ENCODE measurements at places on chromosomes 11 and 22.
A peak's percentile ranks its signal among the peaks of the same experiment; 100 is the strongest.

DNA sequence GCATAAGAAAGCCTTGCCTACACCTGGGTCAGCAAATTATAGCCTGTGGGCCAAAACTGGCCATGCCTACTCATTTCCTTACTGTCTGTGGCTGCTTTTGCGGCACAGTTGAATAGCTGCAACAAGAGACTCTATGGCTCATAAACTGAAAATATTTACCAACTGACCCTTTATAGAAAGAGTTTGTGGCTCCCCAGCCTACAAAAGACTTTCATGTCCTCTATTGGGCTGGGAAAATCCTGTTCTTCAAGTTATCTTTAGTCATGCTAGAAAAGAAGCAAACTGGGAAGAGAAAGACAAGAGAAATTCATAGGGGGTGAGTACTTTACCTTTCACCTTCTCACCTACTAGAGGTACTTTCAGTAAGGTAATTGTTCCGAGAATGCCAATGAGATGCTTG lies 175.1 kb downstream of the SWAP70 start:
- DNase-seq = no peak

GRCh38 chr11:109794501-109794900 lies 298.7 kb upstream of the ZC3H12C start:
- DNase-seq = no peak

DNA sequence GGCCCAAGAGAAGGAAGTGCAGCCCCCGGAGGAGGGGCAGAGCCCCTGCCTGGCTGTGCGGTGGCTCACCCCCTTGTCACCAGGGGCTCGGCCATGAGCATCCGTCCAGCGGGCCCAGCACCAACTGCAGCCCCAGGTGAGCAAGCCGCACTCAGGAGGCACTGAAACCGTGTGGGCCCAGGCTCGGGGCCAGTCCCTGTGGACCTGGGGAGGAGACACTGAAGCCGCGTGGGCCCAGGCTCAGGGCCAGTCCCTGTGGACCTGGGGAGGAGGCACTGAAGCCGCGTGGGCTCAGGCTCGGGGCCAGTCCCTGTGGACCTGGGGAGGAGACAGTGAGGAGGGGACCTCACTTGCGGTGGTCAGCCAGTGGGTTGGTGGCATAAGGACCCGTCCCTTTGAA lies 13.9 kb downstream of the LSP1 start:
- DNase-seq = no peak

DNA sequence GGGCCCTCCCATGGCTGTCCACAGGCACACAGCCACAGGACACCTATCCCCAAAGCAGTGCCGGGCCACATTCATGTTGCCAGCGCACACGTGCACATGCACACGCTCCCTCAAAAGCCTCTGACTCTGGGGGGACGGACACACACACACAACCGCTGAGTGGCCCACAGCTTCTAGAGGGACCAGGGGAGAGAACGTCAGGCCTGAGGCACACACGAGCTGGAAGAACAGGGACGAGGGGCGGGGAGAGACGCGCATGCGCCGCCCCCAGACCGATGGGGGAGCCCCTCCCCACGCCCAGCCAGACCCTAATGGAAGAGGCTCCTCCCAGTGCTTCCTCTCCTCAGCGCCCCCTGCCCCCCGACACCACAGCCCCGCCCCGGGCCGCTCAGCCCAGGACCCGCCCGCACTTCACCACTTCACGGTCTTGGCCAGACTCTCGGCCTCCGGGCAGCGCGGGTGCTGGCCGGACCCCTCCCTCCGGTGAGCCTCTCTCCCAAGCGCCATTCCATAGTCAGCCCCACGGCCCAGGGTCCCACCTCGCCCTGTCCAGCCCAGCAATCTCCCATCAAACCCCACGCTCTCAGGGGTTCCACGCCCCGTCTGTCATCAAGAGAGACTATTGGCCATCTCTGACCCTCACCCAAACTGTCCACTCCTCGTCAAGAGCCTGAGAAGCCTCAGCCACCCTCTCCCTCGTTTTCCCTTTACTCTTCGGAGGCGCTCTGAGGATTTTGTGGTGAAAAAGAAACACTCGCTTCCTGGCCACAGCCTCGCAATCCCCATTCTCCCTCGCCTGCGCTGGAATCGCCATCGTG lies 11.7 kb downstream of the NRXN2 start:
- DNase-seq = no peak

GRCh38 chr22:17217179-17217578 lies 2.1 kb downstream of the ADA2 start:
- no peak for DNase-seq

GRCh38 chr11:83410605-83411565 lies 124.7 kb upstream of the CCDC90B start:
- DNase-seq = no peak

- no peak for DNase-seq
Measured at GRCh38 chr22:24134090-24134846, 47.0 kb upstream of the SUSD2 start.

DNA sequence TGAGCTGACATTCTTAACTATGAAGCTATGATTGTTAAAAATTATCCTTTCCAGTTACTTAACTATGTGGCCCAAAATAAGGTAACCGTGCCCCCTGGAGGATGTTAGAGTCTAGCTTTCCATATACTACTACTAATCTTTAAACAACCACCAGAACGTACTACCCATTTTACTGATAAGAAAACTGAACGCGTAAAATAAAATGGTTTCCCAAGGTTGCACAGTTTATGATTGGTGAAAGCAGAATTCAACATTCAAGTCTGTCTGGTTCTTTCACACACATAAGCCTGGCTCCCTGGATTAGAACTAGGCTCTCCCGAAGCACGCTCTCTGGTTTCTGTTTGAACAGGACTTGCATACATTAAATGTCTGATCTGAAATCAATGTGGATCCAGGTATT lies 437.8 kb upstream of the CCDC90B start:
- peak; percentile 7 for DNase-seq

- DNase-seq = no peak
Measured at GRCh38 chr11:94794287-94795168, 26.4 kb downstream of the AMOTL1 start.

- no peak for DNase-seq
Measured at GRCh38 chr11:105903113-105903512, 118.9 kb downstream of the MSANTD4 start.

- no peak for DNase-seq
Measured at GRCh38 chr22:47623763-47624148, 861.3 kb downstream of the TBC1D22A start.

GRCh38 chr11:4025967-4026324 lies 68.7 kb upstream of the RRM1 start:
- no peak for DNase-seq

- no peak for DNase-seq
Measured at GRCh38 chr22:27718186-27719035, 83.1 kb downstream of the MN1 start.

- DNase-seq = no peak
Measured at GRCh38 chr22:24271386-24271854, 789 bp downstream of the SPECC1L start.

DNA sequence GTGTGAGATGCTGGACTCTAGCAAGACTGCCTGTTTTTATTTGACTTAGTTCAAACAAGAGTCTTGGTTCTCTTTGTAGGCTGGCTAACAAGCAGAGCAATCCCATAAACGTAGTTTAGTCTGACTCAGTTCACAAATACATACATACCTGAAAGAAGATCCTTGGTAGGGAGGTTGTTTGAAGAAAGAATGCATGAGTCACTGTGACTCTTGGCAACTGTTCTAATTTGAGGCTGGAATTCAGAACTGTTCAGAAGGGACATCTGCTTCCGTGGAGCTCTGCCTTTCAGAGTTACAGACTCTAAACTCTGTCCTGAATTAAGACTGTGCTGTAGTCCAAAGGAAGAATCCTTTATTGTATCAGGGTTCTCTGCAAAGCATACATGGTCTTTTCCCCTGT lies 32.2 kb downstream of the C2CD3 start:
- no peak for DNase-seq

DNA sequence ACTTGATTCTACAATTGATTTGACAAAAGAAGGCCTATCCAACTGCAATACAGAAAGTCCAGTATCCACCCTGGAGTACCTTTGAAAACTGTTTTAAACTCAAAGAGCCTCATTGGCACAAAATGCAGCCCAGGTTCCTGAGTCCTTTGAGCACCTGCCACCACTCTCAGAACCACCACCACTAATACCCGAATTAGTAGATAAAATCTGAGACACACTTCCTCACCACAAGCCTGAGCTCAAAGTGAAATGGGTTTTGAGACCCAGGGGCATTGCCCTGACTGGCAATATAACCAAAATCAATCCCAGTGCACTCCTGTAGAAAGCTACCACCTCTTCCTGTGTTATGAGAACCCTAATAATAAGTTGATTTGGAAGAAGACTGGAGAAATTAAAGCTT lies 215.7 kb downstream of the CSNK2A3 start:
- DNase-seq = no peak

DNA sequence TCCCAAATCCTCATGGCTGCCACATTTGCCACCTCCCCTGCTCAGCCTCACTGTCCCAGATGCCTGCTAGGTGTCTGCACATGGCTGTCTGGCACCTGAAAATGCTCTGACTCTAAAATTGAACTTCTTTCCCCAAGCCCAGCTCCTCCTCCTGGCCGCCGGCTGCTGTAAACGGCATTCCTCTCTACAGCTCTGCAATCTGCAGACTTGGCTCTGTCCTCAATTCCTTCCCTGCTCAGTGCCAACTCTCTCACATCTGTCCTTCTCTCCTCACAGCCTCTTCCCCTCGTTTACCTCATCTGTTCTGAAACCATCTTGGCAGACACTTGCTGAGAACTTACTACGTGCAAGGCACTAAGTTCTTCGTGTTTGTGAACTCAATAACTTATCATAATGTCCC lies 169.4 kb upstream of the SYT13 start:
- DNase-seq = no peak

GRCh38 chr11:849951-850774 lies 7.5 kb downstream of the TSPAN4 start:
- DNase-seq = no peak

DNA sequence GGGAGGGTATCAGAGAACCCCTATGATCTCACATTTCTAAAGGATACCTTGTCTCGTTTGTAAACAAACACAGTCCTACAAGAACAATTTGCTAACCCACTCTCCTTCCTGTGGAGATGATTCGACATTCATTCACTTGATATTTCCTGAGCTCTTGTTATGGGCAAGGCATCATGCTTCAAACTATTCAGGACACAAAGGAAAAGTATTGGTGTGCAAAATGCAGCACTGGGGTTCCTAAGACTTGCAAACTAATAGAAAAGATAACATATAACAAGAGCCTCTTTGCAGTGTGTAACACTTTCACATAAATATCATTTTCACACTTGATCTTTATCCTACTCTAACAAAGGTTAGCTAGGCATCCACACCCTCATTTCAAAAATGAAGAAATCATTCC lies 211.5 kb upstream of the BLID start:
- DNase-seq = no peak

GRCh38 chr11:46252373-46252914 lies 25.0 kb upstream of the CREB3L1 start:
- DNase-seq = no peak

GRCh38 chr11:34451053-34451452 lies 12.3 kb downstream of the CAT start:
- DNase-seq = no peak

- no peak for DNase-seq
Measured at GRCh38 chr11:14617241-14618027, 26.2 kb upstream of the PDE3B start.

GRCh38 chr11:120702656-120703055 lies 191.1 kb downstream of the GRIK4 start:
- no peak for DNase-seq

DNA sequence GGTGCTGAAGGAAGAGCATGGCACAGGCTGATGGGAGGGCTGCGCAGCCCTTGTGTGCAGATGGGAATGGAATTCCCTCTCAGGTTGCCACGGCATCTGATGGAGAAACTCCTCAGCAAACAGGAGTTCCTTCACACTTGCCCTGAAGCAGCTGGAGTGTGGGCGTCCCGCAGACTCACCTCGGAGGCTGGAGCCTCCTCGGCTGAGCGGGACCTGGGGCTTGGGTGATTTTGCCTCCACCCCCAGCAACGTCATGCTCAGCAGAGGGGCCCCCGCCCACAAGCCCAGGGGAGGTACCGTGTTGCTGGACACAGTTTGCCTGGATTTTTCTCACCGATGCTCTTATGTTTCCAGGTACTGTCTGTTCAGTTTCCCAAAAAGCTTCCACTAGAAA lies 63.4 kb downstream of the MYO7A start:
- DNase-seq = no peak

- no peak for DNase-seq
Measured at GRCh38 chr11:77120571-77120970, 7.5 kb upstream of the MYO7A start.

- DNase-seq = no peak
Measured at GRCh38 chr11:43217849-43218248, 93.9 kb upstream of the API5 start.

DNA sequence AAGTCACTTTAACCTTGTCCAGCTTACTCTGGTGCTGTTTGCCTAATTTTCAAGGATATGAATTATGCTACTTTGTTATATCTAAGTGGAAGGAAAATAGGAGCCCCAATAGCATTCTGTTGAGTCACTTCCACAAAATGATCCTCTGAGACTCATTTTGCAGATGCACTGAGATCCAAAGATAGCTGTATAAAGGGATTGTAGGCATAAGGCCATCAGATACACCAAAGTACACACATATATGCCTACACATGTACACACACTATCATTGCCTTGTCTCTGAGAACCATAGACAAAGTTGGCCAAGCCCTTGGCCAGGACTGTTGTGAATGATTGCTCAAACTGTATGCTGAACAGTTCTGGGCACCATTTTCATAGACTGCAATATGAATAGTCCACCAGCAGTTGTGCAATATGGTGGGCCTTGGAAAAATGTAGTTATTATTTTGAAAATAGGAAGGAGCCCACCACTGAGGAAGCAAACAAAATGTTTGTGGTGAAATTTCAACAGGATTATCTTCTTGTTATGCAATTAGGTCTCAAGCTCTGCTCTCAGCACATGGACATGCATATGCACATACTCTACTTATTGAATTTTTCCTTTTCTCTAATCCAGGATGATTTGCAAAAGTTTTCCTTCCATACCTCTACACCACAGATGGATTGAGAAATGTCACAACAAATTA lies 186.0 kb upstream of the CTSC start:
- no peak for DNase-seq

- DNase-seq = no peak
Measured at GRCh38 chr22:30284666-30285065, 4.6 kb downstream of the CASTOR1 start.

GRCh38 chr11:47186700-47187695 lies 764 bp upstream of the PACSIN3 start:
- no peak for DNase-seq

DNA sequence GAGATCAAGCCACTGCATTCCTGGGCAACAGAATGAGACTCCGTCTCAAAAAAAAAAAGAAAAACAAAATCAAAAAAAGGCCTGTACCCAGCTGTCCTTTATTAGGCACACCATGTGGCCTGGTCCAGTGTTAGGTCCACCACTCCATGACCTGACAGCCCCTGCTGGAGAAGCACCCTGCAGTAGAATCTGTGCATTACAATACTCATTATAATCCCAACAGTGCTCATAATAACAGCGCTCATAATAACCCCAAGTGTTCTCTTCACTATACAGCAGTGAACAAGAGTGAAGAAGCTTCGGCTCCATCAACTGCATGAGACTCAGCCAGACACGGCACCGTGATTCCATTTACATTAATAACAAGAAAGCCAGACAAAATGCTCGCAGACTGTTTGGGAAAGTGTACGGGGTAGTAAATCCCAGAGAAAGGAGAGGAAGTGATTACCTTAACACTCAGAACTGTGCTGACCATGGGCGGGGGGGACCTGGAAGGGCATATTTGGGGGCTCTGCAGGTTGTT lies 8.9 kb upstream of the EHD1 start:
- DNase-seq = no peak
